ENCODE measurements at places on chromosomes 7 and 10. TPM values are rescaled to one million over a fixed set of nuclear protein-coding genes. Genes with fewer than 3 reads are reported as not detected.

GRCh38 chr7:131250331-131250730, 77.3 kb upstream of the MKLN1 start:
- DNase-seq: no peak

CDHR3 gene
- total RNA-seq: 21.3 TPM

OGDHL gene
- 6.1 TPM for total RNA-seq

EPO gene
- total RNA-seq: not detected

ST8SIA6 gene
- 0.66 TPM for total RNA-seq

DNA sequence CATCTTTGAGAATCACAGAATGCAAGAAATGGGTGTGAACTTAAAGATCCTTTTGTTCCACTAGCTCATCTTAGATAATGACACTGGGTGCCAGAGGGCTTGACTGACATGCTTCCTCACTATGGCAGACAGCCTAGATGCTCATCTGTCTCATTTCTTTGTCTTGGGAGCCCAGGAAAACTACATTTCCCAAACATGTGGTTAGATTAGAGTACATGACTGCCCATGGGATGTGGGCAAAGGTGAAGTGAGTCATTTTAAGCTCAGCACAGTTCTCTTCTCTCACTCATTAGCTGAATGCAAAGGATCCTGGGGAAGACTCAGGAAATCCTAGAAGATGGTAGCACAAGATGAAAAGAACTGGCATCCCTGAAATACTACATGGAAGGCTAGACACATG, 32.5 kb upstream of the TBX20 start:
- no peak for DNase-seq

GRCh38 chr10:109953766-109954165, 30.5 kb upstream of the XPNPEP1 start:
- DNase-seq: no peak

DNA sequence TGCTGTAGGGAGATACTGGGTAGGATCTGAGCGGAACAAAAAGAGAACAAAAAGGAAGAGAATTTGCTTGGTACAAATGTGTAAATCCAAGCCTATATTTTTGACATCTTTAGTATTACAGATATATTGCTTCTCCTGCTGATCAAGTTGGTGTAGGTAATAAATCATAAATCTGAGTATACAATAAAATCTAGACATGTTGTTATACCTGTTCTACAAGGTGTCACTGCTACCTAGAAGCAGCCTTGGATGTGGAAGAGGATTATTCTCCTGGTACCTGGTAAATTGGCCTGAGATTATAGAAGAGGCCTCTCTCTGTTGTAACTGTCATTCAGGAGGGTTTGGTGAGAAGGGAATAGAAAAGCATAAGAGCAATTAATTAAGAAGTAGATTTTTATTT, 89.9 kb upstream of the LSM8 start:
- no peak for DNase-seq

RBP3 gene
- not detected for total RNA-seq

- DNase-seq: no peak
Observed at GRCh38 chr10:88598055-88598454, 11.5 kb downstream of the LIPJ start.

SDK1 gene
- total RNA-seq: 11.8 TPM

DNA sequence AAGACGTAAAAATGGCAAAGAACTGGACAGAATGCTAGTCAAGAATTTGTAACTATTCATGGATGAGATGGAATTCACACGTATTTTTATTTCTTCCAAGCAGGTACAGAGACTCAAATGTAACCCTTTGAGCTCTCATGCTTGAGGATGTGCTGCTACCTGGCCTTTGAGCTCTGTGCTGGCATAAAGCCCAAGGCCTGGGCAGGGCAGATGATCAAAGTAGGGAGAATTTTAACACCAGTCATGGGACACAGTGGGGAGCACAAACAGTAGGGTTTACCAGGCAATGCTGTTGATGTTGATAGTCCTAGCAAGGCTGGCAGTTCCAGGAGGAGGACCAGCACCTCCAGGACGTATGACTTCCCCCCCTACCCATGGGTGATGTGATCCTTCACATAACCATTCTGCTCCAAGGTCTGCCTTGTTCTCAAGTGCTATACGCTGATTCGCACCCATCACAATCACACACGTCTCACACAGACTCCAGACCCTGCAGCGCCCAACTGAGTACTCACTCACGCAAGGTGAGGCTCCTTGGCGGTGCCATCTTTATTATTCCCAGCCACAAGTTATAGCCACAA, 48.6 kb upstream of the DLG5 start:
- peak; percentile 65 for DNase-seq

TUBAL3 gene
- total RNA-seq: not detected

ITIH5 gene
- 111 TPM for total RNA-seq

DNA sequence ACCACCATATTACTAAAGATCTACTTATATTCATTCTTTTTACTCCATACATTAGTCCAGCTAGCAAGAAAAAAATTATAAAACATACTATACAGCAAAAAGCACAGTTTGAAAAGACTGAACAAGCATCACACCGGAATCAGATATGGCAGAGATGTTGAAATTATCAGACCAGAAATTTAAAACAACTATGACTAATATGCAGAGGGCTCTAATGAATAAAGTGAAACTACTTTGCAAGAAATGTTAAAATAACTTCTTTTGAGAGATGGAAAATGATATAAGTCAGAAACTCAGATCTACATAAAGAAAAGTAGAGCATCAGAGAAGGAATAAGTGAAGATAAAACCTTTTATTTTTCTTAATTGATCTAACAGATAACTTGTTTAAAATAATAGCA, 50.9 kb downstream of the SGCE start:
- no peak for DNase-seq

HOXA1 gene
- 1.1 TPM for total RNA-seq

GRCh38 chr10:82914655-82915136, 1039.7 kb downstream of the NRG3 start:
- DNase-seq: no peak

FEZF1 gene
- total RNA-seq: not detected

DNA sequence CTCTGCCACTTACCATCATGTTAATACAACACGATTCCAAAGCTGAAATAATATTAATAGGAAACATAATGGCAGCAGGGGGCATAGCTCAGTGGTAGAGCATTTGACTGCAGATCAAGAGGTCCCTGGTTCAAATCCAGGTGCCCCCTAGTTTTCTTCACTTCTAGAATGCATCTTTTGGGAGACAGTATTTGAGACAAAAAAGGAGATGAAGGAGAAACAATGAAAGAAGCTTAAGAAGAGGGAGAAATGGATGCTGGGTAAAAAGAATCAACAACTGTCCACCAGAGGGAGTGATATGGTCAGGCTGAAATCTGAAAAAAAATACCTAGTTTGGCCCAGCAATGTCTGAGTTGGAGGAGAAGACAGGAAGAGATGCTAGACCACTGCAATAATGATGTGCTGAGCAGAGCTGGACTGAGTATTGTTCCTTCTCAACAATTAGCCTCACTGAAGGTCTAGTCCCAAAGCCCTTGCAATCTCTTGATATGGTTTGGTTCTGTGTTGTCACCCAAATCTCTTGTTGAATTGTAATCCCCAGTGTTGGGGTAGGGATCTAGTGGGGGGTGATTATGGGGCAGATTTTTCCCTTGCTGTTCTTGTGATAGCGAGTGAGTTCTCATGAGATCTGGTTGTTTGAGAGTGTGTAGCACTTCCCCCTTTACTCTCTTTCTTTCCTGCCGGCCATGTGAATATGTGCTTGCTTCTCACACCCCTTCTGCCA, 48.3 kb downstream of the ZNF783 start:
- DNase-seq: no peak

GRCh38 chr7:77684030-77684429, 12.2 kb upstream of the RSBN1L start:
- DNase-seq: no peak

GRCh38 chr10:90856964-90857634, 740 bp downstream of the HTR7 start:
- no peak for DNase-seq

EVX1 gene
- total RNA-seq: not detected

CYP3A5 gene
- total RNA-seq: 7.5 TPM

- DNase-seq: peak; percentile 47
Observed at GRCh38 chr10:5508161-5508604, 8.8 kb upstream of the CALML5 start.

DNA sequence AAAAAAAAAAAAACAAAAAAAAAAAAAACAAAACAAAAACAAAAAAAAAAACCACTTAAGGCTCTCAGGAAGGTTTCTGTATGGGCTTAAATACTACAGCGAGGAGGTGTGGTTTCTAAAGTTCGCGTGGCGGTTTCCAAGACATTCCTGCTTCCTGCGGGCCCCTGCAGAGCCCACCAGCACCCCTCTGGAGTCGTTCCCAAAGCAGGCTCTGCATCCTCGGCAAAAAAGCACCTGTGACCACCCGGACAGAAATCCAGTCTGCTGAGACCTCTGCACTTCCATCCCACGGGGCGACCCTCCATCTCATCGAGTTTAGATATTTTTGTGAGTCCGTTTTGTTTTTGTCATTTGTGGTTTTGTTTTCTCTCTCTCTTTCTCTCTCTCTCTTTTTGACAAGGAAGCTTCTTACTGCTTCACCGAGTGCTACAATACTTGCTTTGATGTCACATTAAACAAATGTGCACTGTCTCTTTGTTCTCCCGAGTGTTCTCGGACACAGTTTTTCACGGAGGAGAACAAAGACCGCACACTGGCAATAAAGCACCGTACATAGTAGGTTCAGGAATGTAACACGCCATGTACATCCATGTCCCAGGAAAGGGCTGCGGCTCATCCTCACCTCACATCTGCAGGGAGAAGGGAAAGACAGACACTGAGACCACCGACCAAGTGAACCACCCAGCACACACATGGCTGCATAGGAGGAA, 21.5 kb downstream of the PDGFA start:
- DNase-seq: peak; percentile 52

DNA sequence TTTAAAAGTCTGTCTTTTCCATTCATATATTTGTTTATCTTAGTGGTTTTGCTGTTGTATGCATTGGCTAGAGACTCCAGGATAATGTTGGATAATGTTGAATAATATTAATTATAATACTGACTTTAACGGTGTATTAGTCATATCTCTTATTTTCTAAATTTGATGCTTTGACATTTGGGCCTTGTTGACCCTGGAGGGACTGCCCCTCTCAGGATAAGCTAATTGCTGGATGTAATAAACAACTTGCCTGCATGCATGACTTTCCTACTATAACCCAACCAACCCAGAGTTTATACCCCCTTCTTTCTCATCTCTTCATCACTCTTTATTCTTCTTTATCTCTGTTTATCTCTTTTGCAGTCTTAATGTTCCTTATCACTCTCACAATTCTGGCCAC, 90.9 kb upstream of the ABI1 start:
- DNase-seq: no peak

DNA sequence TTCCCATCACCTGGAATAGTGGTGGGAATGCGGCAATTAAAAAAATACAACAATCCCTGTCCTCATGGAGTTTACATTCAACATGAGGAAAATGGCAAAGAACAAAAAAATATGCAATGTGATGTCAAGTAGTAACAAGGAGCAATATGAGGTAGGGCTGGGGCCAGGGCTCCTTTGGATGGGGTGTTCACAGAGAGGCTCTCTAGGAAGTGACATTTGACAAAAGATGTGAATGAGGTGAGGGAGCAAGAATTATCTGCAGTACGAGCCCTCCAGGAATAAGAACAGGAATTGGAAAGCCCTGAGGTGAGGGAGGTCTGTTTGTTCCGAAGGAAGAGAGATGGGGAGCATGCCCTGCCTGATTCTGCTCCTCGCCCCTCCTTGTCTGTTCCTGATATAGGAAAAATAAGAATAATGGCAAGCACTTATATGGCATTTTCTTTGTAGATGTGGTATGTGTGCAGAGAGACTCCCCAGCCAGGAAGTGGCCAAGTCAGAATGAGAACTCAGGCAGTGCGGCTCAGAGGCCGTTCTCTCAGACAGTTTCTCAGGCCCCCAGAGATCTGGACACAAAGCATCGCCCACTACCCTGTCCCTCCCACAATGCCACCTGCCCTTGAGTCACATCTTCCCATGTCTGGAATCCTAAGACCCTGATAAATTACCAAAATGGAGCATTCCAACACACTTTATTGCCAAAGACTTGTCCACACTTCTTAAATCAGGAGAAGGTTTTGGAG, 105.6 kb downstream of the APBB1IP start:
- DNase-seq: no peak

- peak; percentile 98 for DNase-seq
Observed at GRCh38 chr10:94402204-94402842, at the start of gene TBC1D12. TBC1D12 (plus strand) TSS chr10:94402541; CDS start chr10:94402614, 73 bp downstream.

DNA sequence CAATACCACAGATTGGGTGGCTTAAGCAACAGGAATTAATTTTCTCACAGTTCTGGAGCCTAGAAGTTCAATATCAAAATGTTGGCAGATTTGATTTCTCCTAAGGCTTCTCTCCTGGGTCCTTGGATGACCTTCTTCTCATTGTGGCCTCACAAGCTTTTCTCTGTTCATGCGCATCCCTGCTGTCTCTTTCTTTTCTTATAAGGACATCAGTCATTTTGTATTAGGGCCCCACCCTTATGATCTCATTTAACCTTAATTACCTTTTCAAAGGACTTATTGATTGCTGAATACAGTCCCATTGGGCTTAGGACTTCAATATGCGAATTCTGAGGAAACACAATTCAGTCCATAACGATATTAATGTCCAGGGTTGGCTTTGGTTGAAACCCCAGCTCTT, 285.4 kb downstream of the HDAC9 start:
- DNase-seq: no peak

GRCh38 chr7:3200504-3200903, 100.5 kb upstream of the SDK1 start:
- DNase-seq: peak; percentile 43

DNA sequence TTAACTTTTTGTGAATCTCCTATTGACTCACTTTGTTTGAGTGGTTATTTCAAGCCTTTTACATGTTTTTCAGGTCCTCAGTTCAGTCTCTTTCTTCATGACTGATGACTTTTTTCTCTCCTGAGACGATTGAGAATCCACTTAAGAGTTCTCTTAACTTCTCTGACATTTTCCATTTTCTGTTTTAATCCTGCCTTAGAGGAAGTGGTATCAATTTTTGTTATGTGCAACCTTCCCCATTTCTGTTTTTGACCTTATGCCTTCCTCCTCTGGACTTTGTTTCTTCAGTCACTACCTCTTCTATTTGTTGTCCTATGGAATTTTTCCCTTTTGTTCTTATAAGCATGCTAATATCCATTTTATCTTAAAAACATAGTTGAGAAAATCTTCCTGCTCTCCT, 2.4 kb downstream of the PSMC2 start:
- no peak for DNase-seq

DNA sequence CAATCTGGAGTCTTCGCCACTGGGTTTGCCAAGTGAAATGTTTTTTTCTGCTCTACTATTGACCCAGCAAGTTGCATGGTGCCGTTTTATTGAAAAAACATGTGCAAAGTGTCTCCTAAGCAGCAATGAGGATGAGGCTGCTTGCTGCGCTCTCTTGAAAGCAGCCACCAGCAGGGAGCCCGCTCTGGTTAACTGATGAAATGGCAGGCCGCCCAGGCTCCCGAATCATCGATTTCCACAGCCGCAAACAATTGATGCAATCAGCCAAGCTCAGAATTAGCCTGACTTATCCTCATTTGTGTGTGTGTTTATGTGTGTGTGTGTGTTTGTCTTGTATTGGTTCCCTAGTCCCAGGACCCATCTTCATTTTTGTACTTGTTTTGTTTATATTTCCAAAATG, 22.2 kb upstream of the LYZL1 start:
- DNase-seq: no peak

Measured in sigmoid colon (tissue), 7 donors.